ENCODE measurements at places on chromosomes 6 and 20.

DNA sequence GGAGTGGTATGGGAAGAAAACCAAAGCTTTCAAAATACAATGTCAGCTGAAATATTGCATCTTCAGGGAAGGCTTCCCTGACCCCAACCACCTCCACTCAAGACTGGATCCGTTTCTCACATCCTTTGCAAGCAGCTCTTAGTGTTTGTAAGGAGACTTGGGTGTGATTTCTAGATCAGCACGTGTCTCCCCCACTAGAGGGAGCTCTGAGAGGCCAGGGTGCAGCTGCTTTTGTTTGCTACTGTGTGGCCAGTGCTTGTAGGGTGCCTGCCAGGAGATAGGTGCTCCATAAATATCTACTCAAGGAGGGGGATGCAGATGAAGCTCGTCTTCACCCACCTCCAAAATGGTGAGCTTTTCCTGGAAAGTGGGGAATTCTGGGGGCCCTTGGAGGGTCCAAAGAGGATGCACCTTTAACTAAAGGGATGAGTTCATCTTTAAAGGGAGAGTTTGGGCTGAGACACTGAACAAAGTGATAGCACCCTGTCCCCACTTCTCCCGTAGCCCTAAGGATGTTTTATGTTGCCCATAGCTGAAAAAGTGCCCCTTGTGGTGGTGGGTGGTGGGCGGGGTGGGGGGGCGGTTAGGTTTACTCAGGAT, 52.6 kb upstream of the MAFB start:
- no peak for DNase-seq

- DNase-seq, result no peak
Observed at GRCh38 chr20:10922506-10922905, 248.7 kb upstream of the JAG1 start.

DNA sequence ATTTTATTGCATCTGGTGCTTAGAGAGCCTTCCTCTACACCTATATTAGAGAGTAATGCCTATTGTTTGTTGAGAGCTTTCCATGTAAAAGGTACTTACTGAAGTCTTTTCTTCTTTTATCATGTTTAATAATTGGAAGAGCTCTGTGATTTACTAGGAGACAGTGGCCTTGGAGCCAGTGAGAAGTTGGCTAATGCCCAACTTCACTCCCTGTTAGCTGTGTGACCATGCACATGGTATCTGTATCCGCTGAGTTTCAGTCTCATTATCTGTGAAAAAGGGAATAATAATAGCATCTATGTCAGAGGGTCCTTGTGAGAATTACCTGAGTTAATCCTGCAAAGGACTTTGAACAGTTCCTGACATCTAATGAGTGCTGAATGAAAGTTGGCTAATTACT, 105.0 kb downstream of the CD109 start:
- no peak for DNase-seq

DNA sequence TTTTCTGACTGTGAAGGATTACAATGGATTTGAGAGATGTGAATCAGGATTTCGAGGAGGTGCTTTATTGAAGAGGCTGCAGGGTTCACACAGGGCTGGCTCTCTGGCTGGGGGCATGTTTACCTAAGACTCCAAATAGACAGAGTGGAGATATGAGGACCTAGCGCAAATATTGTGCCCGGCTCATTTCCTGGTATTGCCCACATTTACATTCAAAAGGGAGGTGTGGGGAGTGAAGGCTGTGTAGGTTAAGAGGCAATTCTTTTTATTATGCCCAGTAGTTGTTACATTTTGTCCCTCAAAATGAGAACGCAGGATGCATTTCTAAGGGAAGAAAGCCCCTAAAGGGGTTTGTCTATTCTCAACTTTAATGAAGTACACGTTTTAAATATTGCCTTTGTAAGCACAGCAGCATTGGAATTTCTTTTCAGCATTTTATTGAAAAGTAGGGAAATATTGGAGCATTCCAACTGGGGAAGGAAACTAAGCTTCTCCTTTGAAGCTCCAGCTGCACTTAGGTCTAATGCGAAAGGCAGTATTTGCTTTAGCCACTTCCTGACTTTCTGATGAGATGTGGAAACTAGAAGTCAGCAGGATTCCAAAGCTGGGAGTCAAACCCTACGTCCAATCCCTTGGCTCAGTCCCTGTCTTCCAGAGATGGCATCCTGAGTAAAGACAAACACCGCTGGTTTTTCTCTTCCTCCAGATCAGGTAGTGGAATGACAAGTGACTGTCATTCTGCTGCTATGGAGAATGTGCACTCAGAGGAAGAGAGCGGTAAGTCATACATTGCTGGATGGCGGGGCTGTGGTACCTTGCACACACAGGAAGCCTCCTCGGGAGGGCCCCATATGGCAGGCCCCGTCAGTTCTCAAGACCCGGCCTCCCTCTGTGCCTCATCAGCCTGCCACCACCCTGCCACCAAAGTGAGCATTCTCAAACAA, 70.7 kb downstream of the MYB start:
- DNase-seq, result no peak

DNA sequence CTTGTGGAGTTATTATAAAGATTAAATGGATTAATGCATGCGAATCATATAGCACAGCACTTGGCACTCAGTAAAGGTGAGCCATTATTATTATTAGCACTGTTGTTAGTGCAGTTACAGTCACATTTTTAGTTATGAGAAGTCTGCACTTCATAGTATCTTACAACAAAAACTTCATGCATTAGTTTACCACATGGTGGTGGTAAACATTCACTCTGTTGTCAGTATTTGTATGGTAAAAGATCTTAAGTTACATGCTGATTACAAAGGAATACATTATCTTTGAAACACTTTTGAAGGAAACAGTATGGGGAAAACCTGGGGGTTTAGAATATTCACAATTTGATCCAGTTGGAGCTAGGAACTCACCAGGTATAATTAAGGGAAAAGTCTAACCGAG, 20.8 kb downstream of the TMEM14A start:
- DNase-seq, result no peak

GRCh38 chr6:151307501-151307900, 67.7 kb downstream of the AKAP12 start:
- no peak for DNase-seq

- DNase-seq, result no peak
Observed at GRCh38 chr6:112008482-112008881, 45.4 kb upstream of the CCN6 start.

- no peak for DNase-seq
Observed at GRCh38 chr20:11092151-11092550, 418.4 kb upstream of the JAG1 start.

- no peak for DNase-seq
Observed at GRCh38 chr6:68279793-68280557, 355.1 kb upstream of the ADGRB3 start.

GRCh38 chr20:32569380-32570305, 15.5 kb downstream of the NOL4L start:
- DNase-seq, result no peak

GRCh38 chr6:63802606-63803206, 167.1 kb downstream of the PHF3 start:
- no peak for DNase-seq

Measured in left hindlimb (tissue), 1 donor.